Stimulated activated CD8-positive, alpha-beta memory T cell treated with anti-CD3 and anti-CD28 coated beads, Interleukin-7, amount 100 ng/mL, for 4 hours (primary cell): ENCODE measurements at places on chromosomes 4 and X.

DNA sequence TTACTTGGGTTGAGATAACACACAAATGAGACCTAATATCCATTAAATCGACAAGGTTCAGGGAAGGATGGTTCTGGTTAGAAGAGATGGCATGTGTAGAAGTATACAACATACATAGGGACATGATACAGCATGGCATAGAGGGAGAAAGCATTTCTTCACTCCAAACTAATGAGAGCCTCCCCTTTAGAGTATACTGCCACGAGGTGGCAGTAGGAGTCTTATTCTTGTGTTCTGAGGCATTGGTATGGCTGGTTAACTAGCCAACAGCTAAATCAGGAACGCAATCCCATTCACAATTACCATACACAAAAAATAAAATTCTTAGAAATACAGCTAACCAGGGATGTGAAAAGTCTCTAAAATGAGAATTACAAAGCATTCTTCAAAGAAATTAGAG, 29.1 kb upstream of the TRO start:
- no peak for DNase-seq

- no peak for DNase-seq
Observed at GRCh38 chr4:19486400-19486799, 765.3 kb upstream of the SLIT2 start.

- no peak for DNase-seq
Observed at GRCh38 chrX:109374262-109374960, 107.5 kb downstream of the GUCY2F start.

DNA sequence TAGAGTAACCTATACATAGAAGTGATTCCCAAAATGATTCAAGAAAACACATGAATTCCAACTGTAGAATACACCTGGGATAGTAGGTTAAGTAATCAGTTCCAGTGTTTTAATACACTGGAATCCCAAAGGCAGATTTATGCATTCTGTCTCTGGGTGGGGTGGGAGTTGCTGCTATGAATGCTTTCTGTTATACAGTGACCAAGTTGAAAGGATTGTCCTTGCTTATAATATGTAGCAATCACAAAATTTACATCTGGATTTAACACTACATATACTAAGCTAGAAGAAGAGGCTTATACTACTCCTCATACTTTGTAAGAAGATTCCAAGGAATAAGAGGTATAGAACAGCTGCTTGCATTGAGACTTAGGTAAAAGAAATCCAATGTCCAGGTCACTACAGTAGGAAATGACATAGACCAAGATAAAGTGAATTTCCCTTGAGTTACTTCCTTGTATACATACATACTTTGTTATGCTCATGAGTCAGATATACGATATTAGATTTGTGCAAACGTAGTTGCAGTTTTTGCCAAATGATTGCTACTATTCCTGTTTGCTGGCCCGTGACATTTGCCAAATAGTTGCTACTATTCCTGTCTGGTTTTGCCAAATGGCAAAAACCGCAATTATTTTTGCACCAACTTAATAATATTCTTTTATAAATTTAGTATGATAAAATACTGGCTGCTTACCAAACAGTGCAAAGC, 210.5 kb upstream of the DIAPH2 start:
- DNase-seq, result no peak

DNA sequence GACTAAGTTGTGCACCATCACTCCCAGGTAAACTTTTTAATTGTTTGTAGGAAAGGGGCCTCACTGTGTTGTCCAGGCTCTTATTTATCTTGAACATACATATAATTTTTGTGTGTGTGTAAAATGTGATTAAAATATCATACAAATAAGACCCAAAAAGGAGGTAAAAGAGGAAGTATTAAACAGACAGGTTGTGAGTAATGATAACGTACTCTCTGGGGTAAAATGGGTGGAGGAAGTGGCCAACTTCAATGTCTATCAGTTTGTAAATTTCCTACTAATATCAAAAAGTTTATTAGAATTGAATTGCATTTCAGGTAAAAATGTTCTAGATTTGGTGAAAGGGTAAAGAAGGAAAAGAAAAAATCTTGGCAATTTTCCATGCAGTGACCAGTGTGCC, 48.8 kb downstream of the SULT1E1 start:
- DNase-seq, result no peak

- DNase-seq, result no peak
Observed at GRCh38 chr4:187547316-187547715, 448.3 kb upstream of the ZFP42 start.

GRCh38 chrX:55149242-55149641, 60.4 kb downstream of the PAGE2 start:
- no peak for DNase-seq

- DNase-seq, result no peak
Observed at GRCh38 chrX:131279197-131279596, 9.9 kb downstream of the IGSF1 start.

- no peak for DNase-seq
Observed at GRCh38 chrX:133666256-133666655, 251.0 kb upstream of the GPC4 start.

DNA sequence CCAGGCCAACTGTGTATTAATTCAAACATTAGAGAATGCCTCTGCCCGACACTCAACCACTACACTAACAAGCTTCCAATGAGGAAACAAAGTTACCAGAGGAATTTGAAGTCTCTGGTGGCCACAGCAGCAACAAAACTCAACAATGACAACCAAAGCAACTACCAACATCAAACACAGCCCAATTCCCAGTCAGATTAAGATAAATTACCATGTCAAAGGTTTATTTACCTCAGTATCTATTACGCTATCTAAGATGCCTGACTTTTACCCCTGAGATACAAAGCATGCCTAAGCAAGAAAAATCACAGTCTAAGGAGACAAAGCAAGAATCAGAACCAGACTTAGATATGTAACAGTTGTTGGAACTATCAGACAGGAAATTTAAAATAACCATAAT, 230.1 kb upstream of the FTHL17 start:
- no peak for DNase-seq

DNA sequence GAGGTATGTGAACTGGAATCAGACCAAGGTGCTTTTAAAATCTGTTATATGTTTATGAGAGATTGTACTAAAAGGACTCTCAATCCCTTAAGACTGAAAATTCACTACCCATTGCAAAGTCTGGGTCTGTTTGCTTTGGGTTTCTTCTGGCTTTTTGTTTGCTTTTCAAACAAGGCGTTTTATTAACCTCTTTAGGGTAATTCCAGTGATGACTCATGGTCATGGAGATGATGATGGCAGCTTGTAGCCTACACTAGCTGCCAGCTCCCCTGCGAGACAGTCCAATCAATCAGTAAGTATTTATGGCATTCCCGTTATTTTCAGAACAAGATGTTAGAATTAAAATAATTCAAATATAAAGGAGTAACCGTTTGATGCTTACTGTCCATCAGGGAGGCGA, 643.8 kb upstream of the FTHL17 start:
- DNase-seq, result no peak

- no peak for DNase-seq
Observed at GRCh38 chr4:35358001-35358584, 886.2 kb downstream of the ARAP2 start.

DNA sequence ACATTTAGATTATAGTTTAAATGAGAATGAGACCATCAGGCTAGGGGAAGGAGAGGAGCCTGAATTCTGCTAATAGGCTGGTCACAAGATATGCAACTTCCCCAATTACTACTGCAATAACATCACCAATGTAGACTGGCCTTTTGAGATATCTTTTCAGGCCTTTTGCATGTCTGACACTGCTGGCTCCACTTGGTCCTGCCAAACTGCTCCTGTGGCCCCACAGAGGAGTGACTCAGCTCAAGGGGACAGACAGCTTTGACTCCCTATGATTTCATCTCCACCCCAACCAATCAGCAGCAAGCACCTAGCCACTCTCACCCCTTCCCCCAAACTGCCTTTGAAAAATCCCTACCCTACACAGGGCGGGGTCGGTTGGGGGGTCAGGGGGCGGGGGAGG, 22.8 kb downstream of the GPRIN3 start:
- no peak for DNase-seq

- DNase-seq, result no peak
Observed at GRCh38 chrX:9088896-9089295, 55.0 kb upstream of the FAM9B start.

GRCh38 chrX:10356979-10357378, 200.2 kb downstream of the CLCN4 start:
- DNase-seq, result no peak

DNA sequence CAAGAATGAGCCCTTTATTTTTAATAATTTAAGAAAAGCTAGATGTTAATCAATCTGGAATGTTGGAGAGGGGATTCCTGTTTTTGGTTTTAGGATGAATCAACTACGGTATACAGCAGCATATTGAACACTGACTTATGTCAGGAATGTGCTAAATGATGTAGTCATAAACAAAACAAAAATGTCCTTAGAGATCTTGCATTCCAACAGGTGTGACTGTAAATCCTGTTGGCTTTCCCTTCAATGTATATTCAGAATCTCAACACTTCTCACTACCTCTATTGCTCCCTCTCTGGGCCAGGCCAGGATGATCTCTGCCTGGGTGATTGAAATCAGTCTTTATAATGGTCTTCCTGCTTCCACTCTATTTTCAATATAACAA, 37.8 kb upstream of the BDH2 start:
- DNase-seq, result no peak

DNA sequence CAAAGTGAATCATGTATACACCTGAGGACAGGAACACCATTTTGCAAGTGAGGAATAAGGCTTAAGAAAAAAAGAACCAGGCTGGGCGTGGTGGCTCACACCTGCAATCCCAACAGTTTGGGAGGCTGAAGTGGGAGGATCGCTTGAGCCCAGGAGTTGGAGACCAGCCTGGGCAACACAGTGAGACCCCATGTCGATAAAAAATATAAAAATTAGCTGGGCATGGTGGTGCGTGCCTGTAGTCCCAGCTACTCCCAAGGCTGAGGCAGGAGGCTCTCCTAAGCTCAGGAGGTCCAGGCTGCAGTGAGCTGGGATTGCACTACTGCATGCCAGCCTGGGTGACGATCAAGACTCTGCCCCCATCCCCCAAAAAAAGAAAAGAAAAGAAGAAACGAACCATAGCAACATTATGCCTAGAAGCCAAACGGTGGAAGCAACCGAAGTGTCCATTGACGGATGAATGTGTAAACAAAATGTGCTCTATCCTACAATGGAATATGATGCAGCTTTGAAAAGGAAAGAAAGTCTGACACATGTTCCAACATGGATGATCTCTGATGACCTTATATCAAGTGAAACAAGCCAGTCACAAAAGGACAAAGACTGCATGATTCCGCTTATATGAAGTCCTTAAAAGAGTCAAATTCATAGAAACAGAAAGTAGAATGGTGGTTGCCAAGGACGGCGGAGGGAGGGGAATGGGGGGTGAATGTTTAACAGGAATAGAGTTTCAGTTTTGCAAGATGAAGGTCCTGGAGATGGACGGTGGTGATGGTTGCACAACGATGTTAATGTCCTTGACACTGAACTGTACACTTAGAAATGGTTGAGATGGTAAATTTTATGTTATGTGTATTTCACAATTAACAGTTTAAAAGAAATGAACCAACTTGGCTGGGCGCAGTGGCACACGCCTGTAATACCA, 8.6 kb upstream of the KIAA0232 start:
- no peak for DNase-seq

- DNase-seq, result no peak
Observed at GRCh38 chrX:74119016-74119910, 184.7 kb upstream of the ZCCHC13 start.

DNA sequence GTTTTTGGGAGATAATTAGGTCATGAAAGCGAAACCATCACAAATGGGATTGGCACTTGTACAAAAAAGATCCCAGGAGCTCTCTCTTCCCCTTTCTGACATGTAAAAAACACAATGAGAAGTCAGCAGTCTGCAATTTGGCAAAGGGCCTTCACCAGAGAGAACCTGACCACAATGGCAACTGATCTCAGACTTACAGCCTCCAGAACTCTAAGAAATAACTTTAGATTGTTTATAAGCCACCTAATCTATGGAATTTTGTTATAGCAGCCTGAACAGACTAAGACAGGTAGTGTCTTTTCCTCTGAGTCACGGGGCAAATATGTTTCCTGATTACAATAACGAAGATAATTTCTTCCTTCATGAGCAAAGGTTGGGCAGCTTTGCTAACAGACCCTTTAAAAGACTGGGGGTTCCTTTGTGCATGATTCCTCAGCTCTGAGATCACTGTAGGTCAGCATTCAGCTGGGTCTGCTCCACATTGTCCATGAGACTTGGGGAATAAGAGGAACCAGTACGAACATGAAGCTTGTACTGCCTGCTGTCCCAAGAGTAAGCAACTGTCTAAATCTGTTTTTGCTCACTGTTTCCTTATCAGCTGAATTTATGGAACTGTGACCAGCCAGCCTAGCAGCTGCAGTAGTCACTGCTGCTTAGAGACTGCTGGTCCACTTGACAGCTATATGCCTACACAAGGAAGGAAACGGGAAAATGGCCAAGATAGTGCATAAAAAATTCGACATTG, 191.6 kb downstream of the ANAPC10 start:
- DNase-seq, result no peak

DNA sequence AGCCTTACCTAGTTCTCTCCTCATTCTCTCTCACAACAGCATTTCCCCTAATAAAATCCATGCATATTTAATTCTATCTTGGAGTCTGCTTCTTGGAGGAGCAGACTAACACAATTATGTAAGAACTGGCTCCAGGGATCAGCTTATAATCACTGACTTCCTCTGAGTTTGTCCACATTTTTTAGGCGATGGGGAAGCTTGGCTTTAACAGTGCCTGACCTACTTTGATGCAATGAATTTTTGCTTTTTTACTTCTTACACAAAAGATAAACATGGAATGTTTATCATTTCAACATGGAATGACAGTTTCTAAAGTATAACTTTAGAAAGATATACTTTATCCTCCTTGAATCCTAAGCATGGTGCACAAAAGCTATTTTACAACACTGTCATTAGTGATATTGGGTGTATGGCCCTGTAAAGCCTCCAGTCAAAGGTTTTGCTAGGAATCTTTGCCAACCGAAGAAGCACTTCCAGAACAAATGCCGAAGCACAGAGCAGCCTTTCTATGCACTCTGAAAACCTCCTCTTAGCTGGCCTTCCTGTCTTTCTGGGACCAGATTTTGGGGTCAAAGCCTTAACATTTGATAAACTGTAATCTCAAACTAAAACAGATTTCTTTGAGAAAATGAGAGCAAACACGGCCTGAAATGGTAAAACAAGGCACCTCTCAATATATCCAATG, 736 bp downstream of the BDH2 start:
- DNase-seq, result no peak
